Neural progenitor cell (in vitro differentiated cells): ENCODE measurements at places on chromosomes 1 and 21.

- no peak for DNase-seq
Observed at GRCh38 chr1:224168859-224169380, 14.1 kb upstream of the DEGS1 start.

DNA sequence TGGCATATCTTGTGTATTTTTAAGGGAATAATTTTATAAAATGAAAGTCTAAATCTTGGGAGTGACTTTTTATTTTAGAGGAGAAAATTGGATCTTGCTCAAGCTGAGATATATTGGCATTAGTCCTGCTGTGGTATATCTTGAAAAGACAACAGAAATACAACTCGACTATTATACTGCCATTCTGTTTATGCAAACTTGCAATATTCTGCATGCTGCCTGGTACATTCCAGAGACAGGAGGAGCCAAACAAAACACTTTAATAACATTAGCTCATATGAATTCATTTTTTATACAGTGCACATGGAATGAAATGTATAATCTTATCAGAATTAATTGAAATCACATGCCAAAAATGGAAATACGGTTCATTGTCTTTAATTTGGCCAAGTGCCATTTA, 176.0 kb upstream of the NRIP1 start:
- no peak for DNase-seq

DNA sequence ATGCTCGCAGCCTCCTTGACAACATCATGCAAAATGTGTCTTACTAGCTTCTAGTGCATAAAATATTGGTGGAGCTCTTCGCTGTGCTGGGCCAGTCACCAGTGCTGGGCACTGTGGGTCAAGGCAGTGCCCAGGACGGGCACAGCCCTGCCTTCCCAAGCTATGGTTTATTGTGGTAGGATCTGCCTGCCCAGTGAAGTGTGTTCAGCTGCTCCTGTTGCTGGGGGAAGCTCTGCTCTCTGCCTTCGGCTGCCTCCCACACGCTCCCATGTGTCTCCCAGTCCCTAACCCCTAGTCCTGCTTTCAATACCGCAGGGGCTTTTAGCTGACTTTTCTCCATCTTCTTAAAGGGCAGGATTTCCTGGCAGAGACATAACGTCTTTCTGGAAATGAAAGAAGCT, 15.7 kb downstream of the EPHX1 start:
- no peak for DNase-seq

DNA sequence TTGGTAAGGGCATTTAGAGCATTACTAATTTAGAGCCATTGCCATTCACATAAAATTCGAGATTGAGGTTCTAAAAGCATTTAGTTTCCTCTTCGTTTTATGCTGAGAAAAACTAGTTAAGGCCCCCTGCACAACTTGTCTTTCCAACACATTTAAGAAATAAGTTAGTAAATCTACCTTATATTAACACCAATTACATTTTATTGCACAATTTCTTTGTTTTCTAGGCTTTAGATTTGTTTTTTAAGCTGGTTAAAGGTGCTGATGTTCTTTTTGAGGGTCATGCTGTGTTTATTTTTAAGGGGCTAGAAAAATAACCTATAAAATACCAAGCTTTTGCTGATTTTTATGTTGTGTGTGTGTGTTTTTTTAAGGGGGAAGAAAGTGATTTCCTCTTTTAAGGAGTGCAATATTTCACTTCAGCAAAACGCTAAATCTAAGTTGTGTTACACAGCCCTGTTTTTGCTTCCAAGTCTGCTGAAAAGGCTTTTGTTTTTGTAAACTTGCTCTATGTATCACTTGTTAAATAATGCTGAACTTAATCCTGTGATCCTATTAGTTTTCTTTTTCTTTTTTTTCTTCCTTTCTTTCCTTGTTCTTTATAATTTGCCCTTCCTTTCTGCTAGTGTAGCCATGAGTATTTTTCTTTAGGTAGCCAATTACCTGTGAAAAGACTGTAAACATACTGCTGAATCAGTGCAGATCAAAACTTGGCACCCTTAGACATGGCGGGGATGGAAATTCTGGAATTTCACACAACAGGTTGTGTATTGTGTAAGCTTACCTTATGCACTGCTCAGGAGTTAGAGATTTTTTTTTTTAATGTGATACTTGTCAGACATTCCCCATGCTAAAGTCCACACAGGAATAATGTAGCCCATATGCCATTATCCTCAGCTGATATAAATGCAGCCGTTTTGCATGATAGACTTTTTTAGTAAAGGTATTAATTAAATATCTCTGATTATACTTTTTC, 1.5 kb downstream of the CEPT1 start:
- DNase-seq: no peak

GRCh38 chr1:197399755-197400521, 131.9 kb downstream of the CRB1 start:
- DNase-seq: peak; percentile 52

GRCh38 chr1:56473582-56474270, 105.6 kb downstream of the PLPP3 start:
- DNase-seq: no peak

GRCh38 chr1:101239095-101240040, 2.5 kb downstream of the S1PR1 start:
- no peak for DNase-seq

DNA sequence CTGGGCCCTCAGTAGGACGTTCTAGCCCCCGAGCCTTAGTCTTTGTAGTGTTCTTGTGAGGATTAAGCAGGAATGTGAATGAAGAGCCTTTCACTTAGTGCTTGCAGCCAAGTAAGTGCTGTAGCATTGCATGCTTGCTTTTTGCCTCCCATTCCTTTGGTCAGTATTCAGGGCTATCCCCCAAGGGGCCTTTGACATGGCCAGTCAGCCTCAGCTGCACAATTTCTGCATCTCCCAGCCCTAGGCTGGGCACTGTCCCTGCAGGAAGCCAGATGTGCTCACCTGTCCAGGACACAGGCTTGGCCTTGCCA, 30.5 kb downstream of the SOX13 start:
- DNase-seq: peak; percentile 46

DNA sequence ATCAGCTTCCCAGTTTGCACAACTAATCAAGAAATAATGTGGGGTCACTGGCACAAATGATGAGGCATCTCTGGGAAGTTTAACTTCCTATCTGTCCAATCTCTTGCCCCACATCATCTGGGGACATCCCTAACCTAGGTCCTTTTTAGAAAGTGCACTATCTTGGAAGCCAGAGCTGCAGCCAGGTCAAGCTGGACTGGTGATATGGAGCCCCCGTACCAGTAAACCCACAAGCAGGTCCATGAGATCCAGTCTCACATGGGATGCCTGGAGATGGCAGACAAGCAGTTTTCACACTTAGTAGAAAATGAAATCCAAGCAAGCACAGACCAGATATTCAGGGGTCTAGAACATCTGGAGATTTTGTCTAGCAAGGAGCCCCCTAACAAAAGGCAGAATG, 27.5 kb upstream of the BSDC1 start:
- no peak for DNase-seq

DNA sequence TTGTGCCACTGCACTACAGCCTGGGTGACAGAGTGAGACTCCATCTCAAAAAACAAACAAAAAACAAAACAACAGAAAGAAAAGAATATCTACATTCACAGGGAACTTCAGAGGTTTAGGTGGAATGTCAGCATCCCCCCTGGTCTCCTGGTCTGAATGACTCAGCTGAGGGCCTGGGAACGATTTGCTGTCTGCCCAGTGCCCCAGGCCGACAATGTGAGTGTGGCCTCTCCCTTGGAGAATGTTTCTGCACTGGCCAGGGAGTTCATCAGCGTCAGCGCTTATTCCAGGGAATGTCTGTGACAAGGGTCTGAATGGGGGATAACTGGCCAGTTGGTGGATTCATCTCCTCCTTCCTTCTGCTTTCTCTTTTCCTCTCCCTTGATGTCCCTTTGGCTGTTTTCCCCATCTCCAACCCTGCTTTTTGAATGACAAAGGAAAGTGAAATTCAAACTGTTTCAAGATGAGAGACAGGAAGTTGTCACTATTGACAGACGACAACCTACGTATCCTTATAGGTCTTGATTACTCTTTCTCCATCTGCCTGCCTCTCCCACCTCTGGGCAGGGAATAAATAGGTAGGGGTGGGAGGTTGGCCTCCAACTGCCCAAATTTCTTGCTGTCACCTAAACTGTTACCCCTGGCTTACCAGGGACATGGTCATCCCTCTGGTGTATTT, 213.1 kb downstream of the HHAT start:
- peak; percentile 9 for DNase-seq

GRCh38 chr1:92708368-92708950, 76.4 kb downstream of the EVI5 start:
- DNase-seq: no peak

DNA sequence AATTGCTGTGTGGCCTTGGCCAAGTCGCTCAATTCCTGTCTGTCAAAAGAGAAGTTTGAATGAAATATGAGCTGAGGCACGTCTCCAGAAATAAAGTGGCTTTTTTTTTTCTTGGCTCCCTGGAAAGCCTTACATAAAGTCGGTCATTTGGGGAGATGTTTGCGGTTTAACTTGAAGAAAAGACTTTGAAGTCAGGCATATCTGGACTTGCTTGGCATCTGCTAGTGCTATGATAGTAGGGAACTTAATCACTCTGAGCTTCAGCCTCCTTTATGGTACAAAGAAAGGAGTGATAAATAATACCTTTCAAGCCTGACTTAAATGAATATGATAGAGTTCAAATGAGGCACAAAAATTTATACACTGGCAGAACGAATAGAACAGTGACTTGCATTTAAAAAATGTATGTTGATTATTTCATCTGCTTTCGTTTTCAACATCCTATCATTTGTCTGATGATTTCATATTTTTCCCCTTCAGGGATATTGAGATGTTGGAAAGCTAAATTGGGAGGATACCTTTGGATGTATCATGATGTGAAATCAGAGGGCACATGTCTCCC, 60.2 kb downstream of the FASLG start:
- DNase-seq: no peak

DNA sequence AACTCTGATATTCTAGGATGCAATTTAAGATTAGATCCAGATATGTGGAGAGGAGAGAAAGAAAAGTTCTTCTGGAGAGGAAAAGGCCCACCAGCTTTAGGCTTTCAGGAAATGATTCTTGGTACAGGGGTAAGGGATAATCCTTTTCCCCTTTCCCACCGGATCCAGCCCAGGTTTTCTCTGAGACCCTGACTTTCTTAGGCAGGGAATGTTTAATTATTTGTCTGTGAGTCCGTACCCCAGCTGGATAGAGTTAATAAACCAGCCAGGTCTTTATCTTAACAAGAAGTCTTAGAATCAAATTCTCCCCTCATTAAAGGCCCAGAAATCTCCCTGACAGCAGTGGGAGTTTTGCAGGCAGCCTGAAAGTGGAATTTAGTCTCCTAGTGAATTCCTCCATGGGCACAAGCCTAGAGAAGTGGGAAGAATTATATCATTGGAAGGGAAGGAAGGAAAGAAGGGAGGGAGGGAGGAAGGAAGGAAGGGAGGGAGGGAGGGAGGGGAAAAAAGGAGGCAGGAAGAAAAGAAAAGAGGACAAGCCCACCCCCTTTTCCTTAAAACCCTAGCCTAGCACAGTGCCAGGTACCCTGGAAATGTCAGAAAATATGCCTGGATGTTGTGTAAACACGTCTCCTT, 189.0 kb downstream of the PLPP3 start:
- DNase-seq: peak; percentile 65

DNA sequence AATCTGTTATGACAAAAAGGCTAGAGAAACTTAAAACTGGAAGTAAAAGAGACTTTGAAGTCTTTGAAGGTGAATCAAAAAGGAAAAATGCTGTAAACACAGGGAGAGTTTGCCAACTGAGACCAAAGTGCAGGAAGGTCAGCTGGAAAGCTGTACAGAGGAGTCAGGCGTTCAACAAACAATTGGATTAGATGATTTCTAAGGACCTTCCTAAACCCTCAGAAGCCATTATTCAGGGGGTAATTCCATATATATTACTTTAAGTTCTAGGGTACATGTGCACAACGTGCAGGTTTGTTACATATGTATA, 156.8 kb downstream of the ZBTB18 start:
- no peak for DNase-seq

DNA sequence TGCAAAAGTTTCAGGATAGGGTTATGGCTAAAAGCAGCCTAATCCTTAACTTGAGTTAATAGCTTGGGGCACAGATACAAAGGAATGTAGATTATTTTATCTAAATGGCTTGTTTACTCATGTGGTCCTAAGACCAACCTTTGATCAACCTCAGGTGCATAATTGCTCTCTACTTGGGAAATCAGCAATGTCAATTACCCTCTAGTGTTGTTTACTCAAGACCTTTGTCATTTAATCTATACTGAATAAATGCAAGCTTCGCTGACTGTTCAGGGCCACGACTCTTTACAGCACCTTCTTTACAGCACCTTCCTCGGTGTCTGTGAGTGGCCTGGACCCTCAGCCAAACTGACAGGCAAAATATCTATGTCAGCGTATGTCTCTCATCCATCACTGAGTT, 217.5 kb upstream of the MAP1LC3C start:
- DNase-seq: no peak

- DNase-seq: no peak
Observed at GRCh38 chr1:205186191-205186590, 25.3 kb downstream of the DSTYK start.

DNA sequence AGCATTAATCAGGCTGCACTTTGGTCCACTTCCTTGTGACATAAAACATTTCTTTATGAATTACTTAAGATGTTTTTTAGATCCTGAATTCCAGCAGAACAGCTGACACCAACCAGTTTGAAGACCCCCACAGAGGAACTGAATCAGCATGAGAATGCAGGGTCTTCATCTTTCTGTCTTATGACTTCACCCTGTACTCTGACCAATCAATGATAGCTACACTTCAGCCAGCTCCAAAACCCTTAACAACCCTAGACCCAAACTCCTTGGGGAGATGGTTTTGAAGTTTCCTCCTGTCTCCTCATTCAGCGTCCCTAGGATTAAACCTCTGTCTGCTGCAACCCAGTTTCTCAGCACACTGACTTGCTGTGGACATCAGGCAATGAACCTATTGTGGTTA, 175.0 kb downstream of the CTH start:
- DNase-seq: no peak

DNA sequence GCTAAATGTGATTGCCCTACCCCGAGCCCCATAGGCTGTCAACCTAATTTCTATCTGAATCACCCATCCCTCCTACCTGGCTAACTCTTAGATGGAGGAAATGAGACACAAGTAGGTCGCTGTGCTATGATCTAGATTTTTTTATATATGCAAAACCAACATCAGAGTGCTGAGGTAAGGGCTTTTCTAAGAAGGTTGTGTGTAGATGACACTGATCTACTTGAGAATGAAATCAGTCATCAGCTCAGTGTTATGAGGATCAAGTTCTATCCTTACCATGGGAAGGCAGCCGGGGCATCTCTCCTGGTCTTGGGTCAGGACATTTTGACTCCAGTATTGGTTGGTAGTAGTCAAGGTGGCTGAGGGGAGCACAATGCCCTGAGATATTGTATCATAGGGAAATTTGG, 23.6 kb downstream of the SLAMF1 start:
- no peak for DNase-seq
